Sciatic nerve (tissue), 2 donors: ENCODE measurements at places on chromosomes 2 and 18. TPM values are rescaled to one million over a fixed set of nuclear protein-coding genes. Genes with fewer than 3 reads are reported as not detected.

The SERPINB11 gene
- total RNA-seq = not detected

DNA sequence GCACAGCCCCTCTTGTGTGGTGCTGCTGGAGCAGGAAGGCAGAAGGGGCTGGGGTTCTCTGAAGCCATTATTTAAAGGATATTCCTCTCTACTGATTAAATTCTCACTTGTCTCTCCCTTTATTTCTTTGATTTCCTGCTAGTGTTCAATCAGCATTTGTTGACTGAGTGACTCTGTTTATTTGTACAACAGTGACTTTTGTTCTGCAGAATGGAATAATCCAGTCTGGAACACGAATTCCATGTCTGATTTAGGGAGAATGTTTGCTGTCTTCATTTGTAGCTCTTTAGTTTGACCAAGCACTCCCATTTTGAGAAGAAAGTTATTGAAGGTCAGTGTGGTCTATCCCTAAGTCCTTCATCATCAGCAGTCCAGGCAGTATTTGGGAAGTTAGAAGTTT lies 141.2 kb downstream of the SETBP1 start:
- no peak for DNase-seq

GRCh38 chr18:58481321-58482180 lies 147.3 kb downstream of the ALPK2 start:
- no peak for DNase-seq

DNA sequence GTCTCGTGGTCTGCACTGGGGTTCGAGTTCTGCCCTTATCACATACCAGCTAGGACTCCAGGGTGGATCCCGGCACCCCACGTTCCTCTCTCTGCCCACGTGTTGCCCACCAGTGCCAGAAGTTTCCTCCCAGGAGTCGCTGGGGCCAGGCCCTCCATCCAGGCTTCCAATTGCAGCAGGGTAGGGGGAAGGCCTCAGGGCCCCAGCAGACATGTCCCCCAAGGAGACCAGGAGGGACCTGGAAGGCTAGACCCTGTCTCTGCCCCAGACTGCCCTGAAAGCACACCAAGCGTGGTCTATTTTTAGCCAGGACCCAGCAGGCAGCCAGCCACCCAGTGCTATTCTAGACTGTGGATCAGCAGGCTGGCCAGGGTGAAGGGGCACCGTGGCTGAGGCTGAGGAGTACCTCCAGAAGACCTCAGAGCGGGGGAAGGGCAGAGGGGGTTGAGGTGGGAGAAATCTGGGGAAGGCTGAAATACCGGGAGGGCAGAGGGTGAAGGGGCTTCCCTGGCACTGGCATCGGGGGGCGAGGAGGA lies 18.8 kb upstream of the TNS1 start:
- DNase-seq = peak; percentile 56

DNA sequence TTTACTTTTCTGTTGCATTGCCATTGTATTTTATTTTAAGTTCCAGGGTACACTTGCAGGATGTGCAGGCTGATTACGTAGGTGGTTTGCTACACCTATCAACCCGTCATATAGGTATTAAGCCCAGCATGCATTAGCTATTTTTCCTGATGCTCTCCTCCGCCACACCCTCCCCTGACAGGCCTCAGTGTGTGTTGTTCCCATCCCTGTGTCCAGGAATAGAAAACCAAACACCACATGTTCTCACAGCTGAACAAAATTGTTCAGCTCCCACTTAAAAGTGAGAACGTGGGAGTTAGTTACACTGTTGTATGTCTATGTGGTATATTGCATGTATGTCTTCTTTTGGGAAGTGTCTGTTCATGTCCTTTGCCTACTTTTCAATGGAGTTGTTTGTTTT lies 1631.7 kb downstream of the DPP10 start:
- no peak for DNase-seq
